Testis (tissue), 5 donors: ENCODE measurements at places on chromosomes 5 and 9. TPM values are rescaled to one million over a fixed set of nuclear protein-coding genes. Genes with fewer than 3 reads are reported as not detected.

DNA sequence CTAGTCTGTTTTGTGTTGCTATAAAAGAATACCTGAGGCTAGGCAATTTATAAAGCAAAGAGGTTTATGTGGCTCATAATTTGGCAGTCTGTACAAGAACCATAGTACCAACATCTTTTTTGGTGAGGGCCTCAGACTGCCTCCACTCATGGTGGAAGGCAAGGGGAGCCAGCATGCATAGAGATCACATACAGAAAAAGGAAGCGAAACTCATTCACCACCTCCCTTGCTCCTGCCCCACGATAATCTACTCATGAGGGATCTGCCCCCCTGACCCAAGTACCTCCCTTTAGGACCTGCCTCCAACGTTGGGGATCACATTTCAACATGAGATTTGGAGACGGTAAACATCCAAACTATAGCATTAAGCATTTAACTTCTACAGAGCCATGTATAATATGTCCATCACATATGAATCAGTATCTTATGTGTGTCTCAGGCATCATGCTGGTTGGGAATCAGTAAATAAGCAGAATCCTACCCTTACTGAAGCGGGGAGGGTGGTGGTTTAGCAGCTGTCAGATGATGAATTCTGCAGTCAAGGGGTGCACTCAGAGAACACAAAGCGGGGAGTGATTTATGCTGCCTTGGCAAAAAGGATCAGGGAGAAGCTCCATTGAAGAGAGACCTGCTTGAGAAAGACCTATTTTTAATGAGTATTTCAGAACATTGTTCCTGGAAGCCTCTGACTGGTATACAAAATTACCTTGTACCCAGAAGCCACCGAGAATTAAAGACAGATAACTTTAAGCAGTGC lies 34.8 kb downstream of the HMGXB3 start:
- no peak for DNase-seq

- no peak for DNase-seq
Observed at GRCh38 chr5:59569608-59570334, 323.8 kb downstream of the PDE4D start.

- DNase-seq: no peak
Observed at GRCh38 chr5:41763574-41763973, 106.7 kb downstream of the OXCT1 start.

GRCh38 chr9:97768746-97769145 lies 71.6 kb upstream of the XPA start:
- no peak for DNase-seq

Gene MARCHF11
- 189 TPM for polyA plus RNA-seq

Gene HTR1A
- polyA plus RNA-seq: not detected
